HuH-7 (cell line): ENCODE measurements at places on chromosomes 2 and 18.

GRCh38 chr2:157260533-157261198 is 3.2 kb downstream of the GALNT5 start:
- DNase-seq, result no peak

GRCh38 chr2:234998404-234999211 is 46.8 kb downstream of the SH3BP4 start:
- DNase-seq, result peak; percentile 64

GRCh38 chr18:58962336-58962735 is 97.7 kb downstream of the ZNF532 start:
- no peak for DNase-seq

DNA sequence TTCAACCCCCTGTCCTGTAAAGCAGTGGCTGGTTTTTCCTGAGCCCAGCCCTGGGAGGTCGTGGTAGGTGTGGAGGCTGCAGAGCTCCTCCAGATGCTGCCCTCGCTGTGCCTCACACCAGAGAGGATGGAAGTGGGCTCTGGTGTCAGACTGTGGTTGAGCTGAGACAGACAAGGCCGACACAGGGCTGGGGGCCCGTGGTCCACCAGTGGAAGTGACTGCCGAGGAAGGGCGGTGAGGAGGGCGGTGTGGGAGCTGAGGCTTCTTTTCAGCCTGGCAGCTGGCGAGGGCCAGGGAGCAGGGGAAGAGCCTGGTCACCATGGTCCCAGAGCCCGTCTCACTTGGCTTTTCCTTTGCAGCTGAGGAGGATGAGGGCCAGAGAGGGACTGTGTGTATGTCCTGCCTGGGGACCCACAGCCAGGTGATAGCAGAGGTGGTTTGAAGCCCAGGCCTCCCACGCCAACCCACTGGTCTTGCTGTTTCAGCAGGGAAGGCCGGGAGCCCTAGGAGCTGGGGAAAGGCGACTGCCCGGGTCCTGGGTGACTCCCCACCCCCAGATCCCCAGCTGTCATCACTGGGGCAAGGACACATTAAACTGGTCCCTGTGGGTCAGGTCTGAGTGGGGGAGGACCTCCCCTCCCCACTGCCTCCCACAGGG is 8.5 kb downstream of the SFTPB start:
- DNase-seq, result no peak

GRCh38 chr2:52698408-52698807 is 1069.2 kb upstream of the CHAC2 start:
- no peak for DNase-seq

DNA sequence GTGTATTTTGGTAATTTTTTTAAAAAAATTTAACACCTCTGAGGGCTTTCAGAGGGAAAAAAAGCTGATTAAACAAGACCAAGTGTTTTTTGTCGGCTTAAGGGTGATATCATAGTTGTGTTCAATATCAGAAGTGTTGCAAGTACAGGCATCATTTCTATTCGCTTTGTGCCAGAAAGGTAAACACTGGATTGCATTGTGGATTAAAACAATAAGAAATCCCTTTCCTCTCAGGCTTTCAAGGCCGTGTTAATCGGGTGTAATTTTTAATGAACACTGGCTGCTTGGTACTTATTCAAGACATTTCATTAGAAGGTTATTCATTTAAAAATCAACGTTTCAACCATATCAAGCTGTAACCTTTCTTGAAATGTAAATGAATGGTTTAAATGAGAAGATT is 18.3 kb downstream of the FIGN start:
- DNase-seq, result no peak

DNA sequence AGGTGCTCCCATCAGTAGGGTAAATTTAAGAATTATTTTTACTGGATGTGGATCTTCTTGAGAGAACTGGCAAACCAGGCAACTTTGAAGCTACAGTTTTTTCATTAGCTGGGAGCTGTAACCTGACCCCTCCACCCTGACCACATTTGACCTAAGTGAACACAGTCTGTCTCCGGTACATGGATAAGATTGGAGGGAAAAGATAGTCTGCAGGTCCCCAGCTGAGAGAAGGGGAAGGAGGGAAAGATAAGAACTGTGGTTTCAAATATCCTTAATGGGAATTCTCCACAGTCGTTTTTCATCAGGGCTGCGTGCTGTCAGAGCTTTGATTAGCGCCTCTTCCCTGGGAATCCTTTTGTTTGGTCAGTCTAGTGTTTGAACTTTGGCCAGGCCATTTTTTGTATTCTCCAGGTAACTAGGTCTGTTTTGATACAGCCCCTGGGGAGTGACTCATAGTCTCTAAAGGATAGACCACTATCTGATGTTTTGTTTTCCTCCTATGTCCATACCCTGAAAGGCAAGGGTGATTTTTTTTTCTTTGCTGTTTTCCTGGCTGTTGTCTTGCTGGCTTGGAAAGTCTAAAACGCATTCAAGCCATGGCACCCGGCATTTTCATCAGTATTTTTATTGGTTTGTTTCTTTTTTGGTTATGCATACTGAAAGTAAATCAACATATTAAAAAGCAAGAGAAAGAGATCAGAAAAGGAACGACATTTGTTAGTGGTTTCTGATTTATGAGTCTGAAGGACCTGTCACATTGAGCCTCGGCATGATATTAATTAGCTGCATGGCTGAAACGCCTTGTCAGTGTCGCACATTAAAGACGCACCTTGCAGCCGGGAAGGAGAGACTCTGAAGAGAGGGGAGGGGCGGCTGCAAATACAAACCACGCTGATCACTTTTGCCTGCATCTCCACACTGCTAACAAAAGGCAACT is 183.4 kb upstream of the FN1 start:
- peak; percentile 83 for DNase-seq

DNA sequence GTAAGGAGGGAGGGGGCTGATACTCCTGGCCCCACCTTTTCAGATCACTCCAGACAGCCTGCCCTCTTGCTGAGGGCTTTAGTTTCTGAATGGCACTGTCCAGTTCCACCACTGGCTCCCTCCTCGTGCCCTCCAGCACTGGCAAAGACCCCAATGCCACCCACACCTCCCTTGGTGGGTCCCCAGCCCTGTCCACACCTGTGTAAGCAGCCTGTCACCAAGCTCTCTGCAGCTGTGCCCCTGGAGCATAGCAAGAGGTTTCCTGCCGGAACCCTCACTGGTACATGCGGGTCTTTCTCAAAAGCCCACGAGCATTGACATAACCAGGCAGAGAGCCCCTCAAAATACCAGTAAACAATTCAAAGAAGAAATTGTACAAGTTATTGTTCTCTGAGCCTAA is 17.6 kb upstream of the KIF1A start:
- DNase-seq, result no peak

GRCh38 chr2:36807223-36807886 is 110.8 kb downstream of the VIT start:
- no peak for DNase-seq

- DNase-seq, result no peak
Observed at GRCh38 chr2:150476286-150476685, 11.2 kb downstream of the RND3 start.

DNA sequence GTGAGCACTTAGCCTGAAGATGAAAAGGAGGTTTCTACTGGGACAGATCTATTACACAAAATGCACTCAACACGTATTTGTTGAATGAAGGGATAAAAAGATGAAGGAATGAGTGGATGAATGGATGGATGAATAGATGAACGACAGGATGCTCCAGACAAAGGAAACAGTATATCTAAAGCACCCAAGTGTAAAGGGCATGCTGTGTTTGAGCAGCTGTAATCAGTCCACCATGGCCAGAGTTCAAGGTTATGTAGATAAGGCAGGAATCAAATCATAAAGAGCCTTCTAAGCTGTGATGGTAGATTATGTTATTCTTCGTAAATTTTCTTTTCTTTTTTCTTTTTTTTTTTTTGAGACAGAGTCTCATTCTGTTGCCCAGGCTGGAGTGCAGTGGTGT is 213.8 kb upstream of the FBXO11 start:
- no peak for DNase-seq

- no peak for DNase-seq
Observed at GRCh38 chr2:160097326-160097725, 34.9 kb upstream of the PLA2R1 start.

- DNase-seq, result peak; percentile 35
Observed at GRCh38 chr2:88199912-88200682, 30.0 kb downstream of the THNSL2 start.

GRCh38 chr18:67132919-67133318 is 383.6 kb downstream of the DSEL start:
- DNase-seq, result no peak

DNA sequence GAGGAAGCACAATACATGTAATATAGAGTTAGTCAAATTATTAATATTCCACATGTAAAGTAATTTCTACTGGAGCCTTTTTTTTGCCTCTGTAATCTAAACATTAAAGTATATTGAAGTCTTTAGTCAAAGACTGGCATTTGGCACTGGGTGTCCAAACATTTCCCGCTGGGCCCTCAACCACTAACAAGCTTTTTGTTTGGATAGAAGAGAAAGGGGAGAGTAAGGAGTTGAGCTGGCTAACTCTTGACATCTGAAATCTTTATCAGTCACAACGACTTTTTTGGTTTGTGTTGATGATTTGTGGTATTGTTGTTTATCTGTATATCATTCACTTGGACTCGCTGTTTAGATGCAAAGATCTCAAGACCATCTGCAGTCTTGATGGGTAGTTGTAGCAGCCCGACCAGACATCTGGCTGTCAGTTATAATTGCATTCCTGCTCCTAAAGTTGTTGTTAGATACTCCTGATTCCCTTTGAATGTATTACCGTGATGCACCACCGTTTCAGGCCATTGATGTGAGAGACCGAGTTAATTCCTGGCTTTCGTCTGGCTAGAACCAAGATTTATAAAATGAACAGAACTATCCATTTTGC is 379.6 kb downstream of the MTX2 start:
- DNase-seq, result no peak

- no peak for DNase-seq
Observed at GRCh38 chr18:13868501-13869271, 44.7 kb downstream of the MC5R start.

GRCh38 chr2:38771632-38772031 is 6.4 kb upstream of the GEMIN6 start:
- no peak for DNase-seq

GRCh38 chr2:9398881-9399780 is 24.2 kb downstream of the ITGB1BP1 start:
- no peak for DNase-seq

GRCh38 chr2:8573942-8574195 is 108.0 kb upstream of the ID2 start:
- no peak for DNase-seq

GRCh38 chr18:22337833-22338232 is 79.9 kb downstream of the CTAGE1 start:
- no peak for DNase-seq

DNA sequence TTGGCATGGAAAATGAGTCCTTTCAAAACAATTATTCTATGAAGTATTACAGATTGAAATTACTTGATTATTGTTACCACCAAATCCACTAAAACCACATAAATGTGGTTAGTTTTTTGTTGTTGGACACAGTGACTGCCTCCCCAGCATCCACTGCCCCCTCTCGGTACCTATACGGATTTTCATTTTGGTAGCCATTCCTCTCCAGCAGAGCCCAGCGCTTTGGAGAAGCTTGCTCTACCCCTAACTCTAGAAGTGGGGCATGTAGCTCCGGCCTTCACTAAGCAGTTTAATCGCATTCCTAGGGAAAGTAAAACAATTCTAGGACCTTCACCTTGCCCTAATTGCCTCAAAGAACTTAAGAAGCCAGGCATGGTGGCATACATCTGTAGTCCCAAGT is 24.2 kb downstream of the OLA1 start:
- no peak for DNase-seq

- DNase-seq, result no peak
Observed at GRCh38 chr18:76859474-76860339, 37.4 kb downstream of the ZNF236 start.

GRCh38 chr18:2494921-2495320 is 76.4 kb downstream of the METTL4 start:
- no peak for DNase-seq

DNA sequence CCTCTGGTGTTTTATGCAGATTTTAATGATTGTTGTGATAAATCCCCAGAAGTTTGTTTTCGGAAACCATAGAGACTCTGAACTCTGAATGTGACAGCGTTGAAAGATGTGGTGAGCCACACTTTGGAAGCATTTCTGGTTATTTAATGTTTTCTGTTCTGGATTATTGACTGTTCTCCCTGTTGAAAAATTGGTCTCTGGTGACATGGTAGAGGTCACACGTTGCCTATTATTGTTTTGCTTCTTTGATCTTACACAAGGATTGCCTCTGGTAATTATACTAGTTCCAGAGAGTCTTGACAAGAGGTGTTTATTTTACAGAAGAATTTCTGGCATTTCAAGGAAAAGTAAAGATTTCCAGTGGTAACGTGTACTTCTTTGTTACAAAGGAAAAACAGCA is 127.1 kb downstream of the GREB1L start:
- no peak for DNase-seq

- no peak for DNase-seq
Observed at GRCh38 chr2:85790499-85791188, 36.9 kb downstream of the ATOH8 start.

GRCh38 chr18:28890791-28891190 is 713.9 kb upstream of the CDH2 start:
- no peak for DNase-seq

DNA sequence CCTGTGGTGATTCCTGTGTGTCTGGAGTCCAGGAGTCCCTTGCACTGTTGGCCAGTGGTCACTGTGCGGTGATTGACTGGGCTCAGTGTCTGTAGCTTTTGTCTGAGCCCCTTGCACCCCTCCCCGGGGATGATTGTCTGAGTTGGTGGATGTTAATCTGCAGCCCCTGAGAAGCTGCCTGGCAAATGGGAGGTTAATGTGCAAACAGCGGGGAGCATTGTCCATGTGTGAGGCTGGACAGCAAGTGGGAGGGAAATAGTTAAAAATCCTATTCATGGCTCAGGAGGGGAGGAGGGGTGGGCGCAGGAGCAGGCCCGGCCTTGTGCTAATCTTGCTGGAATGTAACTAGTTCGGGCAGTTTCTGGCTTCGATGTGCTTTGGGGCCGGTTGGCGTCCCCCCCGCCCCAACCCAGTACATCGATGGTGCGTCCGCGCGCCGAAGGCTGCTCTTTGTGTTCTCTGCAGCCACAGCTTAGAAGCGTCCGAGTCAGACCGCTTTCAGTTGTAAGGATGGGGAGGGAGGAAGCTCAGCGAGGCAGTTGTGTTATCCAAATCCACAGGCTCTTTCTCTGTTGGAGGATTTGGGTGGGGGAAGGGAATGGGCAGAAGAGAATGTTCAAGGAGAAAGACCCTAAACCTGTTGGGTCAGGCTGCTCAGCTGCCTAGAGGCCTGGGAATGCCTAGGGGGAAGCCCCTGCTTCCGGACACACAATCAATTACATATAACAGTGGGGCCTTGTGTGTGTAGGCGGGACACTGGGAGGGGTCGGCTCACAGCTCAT is 71.8 kb downstream of the TGOLN2 start:
- DNase-seq, result peak; percentile 58

- DNase-seq, result no peak
Observed at GRCh38 chr2:20487392-20488174, 40.7 kb downstream of the RHOB start.

GRCh38 chr2:46177461-46178089 is 119.6 kb upstream of the EPAS1 start:
- DNase-seq, result no peak

DNA sequence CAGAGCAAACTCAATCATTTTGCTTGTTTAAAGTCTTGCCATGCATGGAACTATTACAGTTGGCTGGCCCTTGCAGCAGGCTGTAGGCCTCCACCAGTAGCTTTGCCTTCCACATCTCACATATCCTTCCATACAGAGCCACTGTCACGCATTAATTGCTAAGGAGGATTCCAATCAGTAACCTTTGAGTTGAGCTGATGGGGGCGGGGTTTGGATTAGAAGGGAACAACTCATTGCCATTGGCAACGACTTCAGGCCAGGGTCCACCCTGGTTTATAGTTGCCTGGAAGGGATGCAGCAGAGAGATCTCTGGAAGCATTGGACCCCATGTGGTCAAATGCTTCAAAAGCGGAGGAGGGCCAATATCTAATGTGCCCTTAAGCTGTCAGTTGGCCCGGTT is 63.3 kb upstream of the TTC39C start:
- DNase-seq, result no peak
